ENCODE measurements at places on chromosomes 16 and 17.

GRCh38 chr16:35748621-35749252, 2289.3 kb downstream of the TP53TG3F start:
- no peak for DNase-seq

- DNase-seq, result no peak
Measured at GRCh38 chr16:2180962-2181923, 15.2 kb downstream of the CASKIN1 start.

GRCh38 chr17:37450112-37450511, 39.6 kb upstream of the DUSP14 start:
- DNase-seq, result no peak

DNA sequence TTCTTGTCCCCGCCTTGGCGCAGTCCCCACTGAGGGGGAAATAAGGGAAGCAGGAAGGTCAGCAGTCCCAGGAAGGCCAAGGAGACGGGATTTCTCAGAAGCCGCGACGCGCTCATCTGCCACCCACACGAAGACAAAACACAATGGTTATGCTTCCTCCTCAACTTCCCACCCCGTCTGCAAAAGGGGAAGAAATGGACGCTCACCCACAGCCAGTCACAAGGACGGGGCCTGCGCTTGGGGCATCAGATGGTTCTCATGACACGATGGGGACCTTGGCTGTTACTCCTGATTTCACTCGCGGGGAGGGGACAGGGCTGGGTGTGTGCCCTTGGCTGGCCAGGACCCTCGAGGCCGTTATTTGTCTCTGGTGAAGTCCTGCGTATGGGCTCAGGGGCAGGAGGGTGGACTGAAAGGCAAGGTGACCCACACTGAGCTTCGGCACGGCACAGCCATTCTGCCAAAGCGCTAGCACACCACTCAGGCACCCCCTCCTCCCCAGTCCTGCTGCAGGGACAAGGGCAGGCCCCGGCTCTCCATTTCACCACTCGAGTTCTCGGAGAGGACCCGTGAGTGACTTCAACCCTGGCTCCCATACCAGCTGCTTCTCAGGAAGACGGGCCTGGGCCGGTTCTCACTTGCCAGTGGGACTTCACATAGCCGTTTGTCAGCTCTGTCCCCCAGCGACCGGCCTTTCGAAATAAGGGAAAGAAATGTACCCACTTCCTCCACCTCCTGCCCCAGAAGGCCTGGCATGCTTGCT, 84.5 kb downstream of the ABR start:
- DNase-seq, result no peak

GRCh38 chr16:6684076-6684673, 648.5 kb upstream of the RBFOX1 start:
- DNase-seq, result no peak

GRCh38 chr16:9378876-9379275, 287.4 kb downstream of the HAPSTR1 start:
- no peak for DNase-seq

- DNase-seq, result no peak
Measured at GRCh38 chr17:73371836-73372235, 60.0 kb upstream of the CDC42EP4 start.

GRCh38 chr16:57578521-57579360, 36.3 kb downstream of the ADGRG5 start:
- no peak for DNase-seq
